ENCODE measurements at places on chromosomes 16 and 17. TPM values are rescaled to one million over a fixed set of nuclear protein-coding genes. Genes with fewer than 3 reads are reported as not detected.

STRADA gene
- 36.6 TPM for total RNA-seq

LDHD gene
- 4.4 TPM for total RNA-seq

UMOD gene
- not detected for total RNA-seq

CALB2 gene
- 2.5 TPM for total RNA-seq

DNA sequence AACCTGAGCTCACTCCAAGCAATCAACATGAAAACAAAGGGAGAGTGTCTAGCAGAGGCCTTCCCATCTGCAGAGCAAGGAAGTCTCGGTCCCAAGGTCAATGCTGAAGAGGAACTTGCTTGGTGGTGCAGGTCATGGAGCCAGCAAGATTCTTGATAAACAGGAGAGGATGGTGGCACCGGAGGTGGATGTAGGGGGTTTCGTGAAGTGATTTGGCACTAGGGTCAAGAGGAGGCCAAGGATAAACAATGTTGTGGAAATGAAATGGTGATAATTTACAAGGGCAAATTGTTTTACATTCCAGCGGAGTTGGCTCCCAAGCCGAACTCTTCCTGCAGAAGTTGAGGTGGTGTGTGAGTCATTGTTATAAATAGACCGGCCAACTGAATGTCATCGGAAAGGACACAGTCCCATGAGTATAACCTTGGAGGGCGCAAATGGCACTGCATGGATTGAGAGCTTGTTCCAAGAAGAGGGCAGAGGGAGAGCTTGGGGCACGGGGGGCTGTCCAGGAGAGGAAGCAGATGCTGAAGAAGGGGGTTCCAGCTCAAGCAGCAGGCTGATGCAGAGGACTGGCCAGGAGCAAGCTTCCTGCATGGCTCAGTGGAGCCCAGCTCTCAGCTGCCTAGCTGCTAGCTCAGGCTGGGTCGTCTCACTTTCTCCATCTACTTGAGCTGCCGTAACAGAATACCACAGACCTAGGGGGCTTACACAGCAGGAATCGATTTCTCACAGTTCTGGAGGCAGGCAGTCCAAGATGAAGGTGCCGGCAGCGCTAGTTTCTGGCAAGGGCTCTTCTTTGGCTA is 136.6 kb downstream of the COPRS start:
- DNase-seq, result no peak

- no peak for DNase-seq
These were observed 48.3 kb upstream of the AXIN2 start for GRCh38 chr17:65609749-65610148.

DNA sequence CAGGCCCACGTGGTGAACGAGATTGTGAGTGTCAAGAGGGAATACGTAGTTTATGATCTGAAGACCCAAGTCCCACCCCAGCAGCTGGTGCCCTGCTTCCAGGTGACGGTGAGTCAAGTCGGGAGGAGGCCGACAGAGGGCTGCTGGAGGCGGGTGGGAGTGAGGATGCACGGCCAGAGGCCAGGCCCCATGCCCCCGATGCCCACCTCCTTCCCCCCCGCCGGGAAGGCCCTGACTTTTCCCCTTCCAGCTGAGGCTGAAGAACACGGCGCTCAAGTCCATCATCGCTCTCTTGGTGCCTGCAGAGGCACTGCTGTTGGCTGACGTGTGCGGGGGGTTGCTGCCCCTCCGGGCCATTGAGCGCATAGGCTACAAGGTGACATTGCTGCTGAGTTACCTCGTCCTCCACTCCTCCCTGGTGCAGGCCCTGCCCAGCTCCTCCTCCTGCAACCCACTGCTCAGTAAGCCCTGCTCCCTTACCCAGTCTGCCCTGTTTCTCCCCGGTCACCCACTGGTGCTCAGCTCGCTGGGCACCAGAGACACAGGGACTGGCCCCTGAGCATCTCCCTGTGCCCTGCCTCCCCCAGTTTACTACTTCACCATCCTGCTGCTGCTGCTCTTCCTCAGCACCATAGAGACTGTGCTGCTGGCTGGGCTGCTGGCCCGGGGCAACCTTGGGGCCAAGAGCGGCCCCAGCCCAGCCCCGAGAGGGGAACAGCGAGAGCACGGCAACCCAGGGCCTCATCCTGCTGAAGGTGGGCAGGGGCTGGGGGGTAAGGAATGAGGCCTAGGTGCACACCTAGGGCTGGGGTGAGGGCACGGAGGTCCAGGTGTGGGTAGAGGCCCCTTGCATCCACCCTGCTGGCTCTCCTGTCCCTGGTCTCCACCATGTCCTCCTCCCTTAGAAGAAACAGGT is 2.6 kb downstream of the ZACN start:
- no peak for DNase-seq

DNA sequence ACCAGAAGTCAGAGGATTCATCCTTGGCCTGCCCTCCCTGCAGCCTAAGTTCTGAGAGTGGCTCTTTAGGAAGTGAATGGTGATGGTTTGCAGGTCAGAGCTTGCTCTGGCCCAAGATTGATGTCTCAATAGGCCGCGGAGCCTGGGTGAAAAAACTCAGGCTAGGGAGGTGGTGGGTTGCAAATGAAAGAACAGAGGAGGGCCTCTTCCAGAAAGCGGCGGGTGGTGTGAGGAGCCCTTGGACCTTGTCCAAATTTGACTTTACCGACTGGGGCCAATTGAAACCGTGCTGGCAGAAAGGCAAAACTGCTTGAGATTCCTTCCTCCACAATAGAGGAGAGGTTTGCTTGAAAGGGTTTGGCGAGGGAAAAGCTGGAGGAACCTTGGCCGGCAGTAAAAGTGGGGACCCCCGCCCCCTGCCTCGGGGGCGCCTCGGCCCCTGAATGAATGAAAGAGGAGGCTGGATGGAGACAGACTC is 331.3 kb downstream of the SEC14L1 start:
- peak; percentile 82 for DNase-seq
